ENCODE measurements at places on chromosomes 6 and 20. TPM values are rescaled to one million over a fixed set of nuclear protein-coding genes. Genes with fewer than 3 reads are reported as not detected.

- no peak for DNase-seq
Observed at GRCh38 chr6:76633259-76633658, 560.8 kb upstream of the IMPG1 start.

DNA sequence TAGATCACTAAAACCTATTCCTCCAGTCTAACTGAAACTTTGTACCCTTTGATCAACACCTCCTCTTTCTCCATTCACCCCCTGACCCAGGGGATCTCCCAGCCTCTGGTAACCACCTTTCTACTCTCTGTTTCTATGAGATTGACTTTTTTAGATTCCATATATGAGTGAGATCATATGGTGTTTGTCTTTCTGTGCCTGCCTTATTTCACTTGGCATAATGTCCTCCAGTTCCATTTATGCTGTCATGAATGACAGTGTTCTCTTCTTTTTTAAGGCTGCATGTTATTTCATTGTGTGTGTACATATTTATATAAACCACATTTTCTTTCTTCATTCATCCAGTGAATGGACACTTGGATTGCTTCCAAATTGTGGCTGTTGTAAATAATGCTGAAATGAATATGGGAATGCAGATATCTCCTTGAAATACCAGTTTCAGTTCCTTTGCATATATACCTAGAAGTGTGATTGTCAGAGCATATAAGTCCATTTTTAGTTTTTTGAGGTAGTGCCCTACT, 57.7 kb downstream of the DHX35 start:
- DNase-seq, result no peak

- no peak for DNase-seq
Observed at GRCh38 chr6:12363651-12364381, 73.7 kb downstream of the EDN1 start.

DNA sequence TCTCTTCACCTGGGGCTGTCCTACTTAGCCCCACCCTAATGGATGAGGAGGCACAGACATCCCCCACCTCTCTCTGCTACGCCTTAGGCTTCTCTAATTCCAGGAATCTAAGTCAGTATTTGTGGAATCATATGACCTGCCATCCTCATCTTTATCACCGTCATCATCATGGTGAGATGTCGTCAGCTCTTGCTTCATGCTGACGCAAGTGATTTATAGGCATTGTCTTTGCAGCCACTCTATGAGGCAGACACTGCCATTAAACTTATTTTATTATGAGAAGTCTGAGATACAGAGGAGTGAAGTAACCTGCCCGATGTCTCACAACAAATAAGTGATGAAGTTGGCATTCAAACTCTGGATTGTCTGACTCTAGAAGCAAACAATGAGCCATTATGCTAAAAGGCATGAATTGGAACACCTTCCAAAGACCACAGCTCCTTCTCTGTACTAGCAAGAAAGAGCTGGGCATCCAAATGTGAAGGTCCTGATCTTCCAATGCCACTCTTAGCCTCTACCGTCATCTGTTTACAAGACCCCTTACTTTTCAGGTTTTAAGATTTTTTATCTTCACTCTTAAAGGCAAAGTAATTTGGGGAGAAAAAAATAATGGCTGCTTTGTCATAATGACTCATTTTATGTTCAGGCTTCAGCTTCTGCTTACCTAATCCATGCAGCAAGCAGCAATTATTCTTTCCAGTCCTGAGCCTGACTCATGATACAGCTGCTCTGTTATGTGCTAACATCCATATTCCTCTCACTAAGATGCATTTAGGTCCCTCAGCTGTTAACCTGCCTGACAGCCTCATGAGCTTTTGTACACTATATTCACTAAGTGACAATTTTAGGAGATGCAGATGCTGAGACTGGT, 113.7 kb upstream of the BCLAF1 start:
- DNase-seq, result no peak

DNA sequence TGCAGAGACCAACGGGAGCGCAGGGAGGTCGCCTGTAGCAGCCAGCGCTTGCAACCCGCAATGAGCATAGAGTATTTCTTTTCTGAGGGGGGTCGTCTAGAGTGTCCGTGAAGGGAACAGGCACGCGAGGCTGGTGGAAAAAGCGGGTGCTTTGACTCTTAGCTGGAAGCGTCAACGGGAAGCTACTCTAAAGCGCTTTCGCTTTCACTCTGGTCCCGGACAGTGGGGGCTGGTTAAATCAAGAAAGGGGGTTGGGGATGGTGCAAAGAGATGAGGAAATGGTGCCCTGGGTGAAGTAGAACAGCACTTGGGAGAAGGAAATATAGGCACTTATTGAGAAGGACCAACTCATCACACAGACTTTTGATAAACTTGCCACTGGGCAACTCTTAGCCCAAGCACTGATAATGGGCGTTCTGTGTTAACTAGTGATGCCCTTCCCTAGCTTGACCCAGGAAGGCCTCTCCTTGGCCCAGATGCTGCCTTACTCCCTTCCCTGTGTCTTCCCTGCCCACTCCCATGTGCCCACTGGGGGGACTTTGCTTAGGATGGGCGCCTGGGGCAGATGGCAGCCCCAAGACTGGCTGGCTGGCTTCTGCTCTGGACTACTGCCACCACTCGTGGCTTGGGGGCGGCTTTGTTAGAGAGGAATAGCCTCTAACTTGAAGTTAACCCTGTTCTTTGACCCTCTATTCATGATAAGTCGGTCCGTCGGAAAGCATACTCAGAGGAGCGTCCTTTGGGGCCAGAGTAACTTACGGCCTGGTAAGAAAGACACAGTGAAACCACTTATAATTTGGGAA, 585 bp downstream of the PSMB9 start:
- DNase-seq, result no peak

- no peak for DNase-seq
Observed at GRCh38 chr6:42106112-42107023, 36.1 kb downstream of the C6orf132 start.

DNA sequence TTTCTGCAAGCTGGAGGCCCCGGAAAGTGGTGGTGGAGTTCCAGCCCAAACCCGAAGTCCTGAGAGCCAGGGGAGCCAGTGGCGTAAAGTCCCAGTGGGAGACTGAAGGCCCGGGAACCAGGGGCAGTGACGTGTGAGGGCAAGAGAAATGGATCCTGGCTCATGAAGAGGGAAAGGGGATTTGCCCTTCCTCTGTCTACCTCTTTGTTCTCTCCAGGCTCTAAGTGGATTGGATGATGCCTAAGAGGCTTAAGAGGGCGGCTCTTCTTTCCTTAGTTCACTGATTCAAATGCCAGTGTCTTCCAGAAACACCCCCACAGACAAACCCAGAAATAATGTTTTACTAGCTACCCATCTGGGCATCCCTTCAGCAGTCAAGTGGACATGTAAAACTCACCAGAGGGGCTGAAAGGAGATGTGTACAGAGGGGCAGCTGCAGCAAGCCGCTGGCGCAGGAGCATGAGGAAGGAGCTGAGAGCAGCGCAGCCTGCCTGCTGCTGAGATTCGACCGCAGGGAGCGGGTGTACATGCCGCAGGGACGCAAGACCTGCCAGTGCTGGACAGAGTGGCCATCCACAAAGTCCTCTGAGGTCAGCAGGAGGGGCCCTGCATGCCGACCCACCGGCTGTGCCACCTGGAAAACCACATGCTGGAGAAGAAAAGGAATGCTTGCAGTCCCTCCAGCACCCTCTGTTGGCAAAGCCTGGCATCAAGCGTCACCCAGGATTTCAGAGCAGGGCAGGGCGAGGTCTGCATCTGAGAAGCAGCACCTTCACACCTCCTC, 29.5 kb downstream of the CDYL start:
- no peak for DNase-seq

DNA sequence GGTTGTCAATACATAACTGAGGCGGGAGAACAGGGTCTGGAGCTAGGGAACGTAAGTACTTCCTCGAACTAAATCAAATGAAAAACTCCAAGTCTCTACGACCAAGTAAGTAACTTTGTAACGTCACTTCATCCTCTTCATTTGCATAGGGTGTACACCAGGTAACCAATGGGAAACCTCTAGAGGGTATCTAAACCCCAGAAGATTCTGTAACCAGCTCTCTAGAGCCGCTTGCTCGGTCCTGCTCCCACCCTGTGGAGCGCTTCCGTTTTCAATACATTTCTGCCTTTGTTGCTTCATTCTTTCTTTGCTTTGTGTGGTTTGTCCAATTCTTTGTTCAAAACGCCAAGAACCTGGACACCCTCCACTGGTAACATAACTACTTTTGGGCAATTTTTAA, 133.5 kb upstream of the TMEM170B start:
- DNase-seq, result no peak

DNA sequence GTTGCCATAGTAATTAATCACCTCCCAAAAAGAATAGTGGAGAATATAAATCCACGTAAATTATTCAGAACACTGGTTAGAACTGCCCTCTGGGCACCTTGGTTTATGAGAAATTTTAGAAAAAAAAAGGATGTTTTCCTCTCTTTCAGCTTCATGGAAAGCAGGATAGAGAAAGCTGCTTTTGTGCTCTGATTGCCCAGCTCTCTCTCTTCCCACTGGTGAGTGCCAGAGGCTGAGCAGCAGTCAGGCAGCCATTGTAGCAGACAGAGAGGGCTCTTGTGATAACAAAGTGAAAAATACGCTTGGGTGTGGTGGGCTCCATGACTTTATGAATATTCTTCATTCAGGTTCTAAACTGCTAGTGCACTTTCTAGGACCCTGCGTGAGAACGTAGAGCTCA, 26.4 kb downstream of the SLC35F1 start:
- DNase-seq, result no peak

- DNase-seq, result no peak
Observed at GRCh38 chr6:42450477-42451332, 1.0 kb downstream of the TRERF1 start.

GRCh38 chr6:99129835-99130234, 182.1 kb upstream of the FBXL4 start:
- DNase-seq, result no peak

GRCh38 chr6:84582997-84583396, 181.4 kb downstream of the TBX18 start:
- DNase-seq, result no peak

PACSIN1 gene
- not detected for total RNA-seq

- no peak for DNase-seq
Observed at GRCh38 chr20:32975698-32976674, 28.2 kb downstream of the SUN5 start.

GRCh38 chr6:155443168-155443567, 12.5 kb downstream of the NOX3 start:
- DNase-seq, result no peak
